ENCODE measurements at places on chromosomes 2 and 18.
A peak's percentile ranks its signal among the peaks of the same experiment; 100 is the strongest.

DNA sequence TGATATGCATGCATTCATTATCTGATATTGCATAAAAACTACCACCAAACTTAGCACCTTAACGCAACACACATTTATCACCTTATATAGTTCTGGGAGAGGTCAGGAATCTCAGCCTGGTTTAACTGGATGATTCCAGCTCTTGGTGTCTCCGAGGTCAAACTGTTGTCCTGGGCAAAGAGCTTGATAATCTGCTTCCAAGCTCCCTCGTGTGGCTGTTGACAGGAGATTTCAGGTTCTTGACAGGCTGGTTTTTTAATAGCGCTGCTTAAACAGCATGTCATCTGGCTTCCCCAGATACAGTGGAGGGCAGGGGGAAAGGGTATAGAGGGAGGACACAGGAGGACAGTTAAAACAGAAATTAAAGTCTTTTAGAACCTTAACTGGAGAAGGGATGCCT, 785.0 kb downstream of the CNTNAP5 start:
- DNase-seq, result no peak

GRCh38 chr2:64179582-64180321, 35.5 kb upstream of the PELI1 start:
- no peak for DNase-seq

DNA sequence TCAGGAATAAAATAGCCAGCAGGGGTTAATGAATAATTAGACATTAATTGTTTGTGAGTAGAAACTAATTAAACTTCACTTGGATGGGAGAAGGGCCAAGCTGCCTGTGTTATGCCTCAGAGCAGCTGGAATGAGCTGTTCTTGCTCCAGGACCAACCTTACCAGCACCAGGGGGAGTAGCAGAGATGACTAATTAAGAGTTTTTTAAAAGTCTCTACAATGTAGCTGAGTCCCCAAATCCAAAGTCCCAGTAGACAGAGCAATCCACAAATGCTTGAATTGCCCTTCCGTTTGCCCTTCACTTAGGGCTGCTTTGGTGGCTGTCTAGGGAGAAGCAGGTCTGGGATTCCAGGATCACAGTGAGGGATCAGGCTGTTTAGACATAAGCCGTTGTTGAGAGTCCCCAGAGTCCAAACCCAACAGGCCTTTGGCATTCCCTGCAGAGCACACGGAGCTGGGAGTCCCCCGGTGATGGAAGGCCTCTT, 59.4 kb downstream of the RHOB start:
- DNase-seq, result no peak

DNA sequence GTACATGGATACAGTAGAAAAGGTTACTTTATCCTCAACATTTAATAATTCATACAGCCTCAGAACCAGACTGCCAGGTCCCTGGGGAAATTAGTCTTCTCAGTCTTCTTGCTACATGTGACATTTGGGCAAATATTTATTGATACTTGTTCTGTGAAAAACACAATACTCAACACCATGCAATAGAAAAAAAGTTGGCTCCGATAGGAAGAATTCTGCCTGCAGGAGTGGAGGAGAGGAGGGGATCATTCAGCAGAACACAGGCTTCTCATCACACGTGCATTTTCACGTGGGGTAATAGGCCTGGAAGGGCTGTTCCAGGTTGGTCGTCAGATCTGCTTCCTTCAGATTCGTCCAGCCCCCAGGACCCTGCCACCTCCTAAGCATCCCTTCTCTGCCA, 58.4 kb upstream of the ACKR3 start:
- DNase-seq, result no peak

- peak; percentile 20 for DNase-seq
Observed at GRCh38 chr2:218962859-218963492, 3.5 kb downstream of the CDK5R2 start.

DNA sequence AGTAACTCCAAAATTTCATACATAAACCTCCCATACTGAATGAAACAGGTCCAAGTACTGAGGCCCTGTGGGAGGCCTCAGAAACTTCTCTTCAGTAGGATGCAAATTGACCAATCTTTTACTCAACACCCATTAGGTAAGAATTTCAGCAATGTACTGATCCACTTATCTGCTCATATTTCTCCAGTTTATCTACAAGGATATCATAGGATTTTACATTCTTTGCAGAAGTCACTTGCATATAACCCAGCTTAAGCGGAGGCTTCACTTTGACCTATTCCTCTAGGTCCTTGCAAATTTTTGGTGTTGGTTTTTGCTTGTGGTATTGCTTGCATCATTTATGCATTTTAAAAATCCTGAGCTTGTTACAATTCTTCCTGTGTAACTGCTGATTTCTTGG, 28.8 kb upstream of the SLC3A1 start:
- DNase-seq, result no peak

DNA sequence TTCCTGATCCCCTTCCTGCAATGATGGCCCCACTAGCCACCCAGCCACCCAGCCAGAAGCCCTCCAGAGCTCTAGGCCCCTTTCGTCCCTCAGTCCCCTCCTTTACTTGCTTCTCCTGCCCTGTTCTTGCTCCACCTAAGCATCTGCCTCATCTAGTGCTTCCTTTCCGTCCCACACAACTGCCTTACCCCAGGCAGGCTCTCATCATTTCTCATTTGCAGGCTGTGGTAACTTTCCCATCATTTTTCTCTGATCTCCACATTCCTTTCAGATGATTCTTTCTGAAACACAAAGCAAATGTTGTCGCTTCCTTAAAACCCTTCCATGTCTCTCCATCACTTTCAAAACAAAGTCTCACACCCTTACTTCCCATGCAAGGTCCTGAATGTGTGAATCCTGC, 459.8 kb downstream of the METTL4 start:
- DNase-seq, result no peak

GRCh38 chr2:216006164-216006663, 7.1 kb downstream of the MREG start:
- peak; percentile 25 for DNase-seq

- DNase-seq, result peak; percentile 10
Observed at GRCh38 chr2:161159456-161160225, 587 bp upstream of the TANK start.

DNA sequence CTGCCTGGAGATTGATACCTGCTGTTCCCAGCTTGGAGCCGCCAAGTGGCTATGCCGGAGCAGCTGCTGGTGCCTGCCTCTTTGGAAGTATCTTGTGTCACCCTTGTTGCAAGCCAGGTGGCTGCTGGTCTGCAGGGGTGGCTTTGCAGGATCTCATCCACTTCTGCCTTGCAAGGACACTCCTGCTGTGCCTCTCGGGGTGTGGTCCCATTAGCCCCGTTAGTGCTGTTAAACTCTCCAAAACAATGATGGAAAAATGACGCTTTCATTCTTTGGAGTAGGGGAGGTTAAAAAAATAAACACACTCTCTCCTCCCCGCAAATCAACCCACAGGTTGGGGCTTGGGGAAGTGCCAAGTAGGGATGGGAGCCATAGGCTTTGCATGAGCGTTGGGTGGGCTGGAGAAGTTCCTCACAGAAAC, 352.8 kb downstream of the RNF144A start:
- DNase-seq, result no peak

DNA sequence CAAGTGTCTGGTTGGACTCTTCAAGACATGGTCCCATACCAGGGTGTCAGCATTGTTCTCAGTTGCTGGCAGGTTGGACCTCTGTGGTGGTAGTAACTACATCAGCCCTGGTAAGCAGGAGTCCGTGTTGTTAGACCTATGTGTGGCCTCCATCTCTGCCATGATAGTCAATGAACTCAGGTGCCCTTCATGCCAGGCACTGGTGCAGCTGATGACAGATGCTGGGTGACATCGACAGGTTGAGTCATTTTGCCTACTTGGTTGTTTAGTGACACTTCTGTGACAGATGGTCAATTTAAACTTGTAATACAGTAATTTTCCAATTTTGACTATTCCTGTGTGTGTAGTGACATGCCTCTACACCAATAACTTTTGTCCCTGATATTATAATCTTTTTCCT, 189.7 kb downstream of the SP3 start:
- DNase-seq, result no peak

- no peak for DNase-seq
Observed at GRCh38 chr2:223696719-223697118, 94.6 kb upstream of the SCG2 start.

GRCh38 chr18:62767836-62768557, 52.7 kb downstream of the PHLPP1 start:
- no peak for DNase-seq

- DNase-seq, result no peak
Observed at GRCh38 chr2:193847991-193848390, 1653.3 kb upstream of the TMEFF2 start.

- peak; percentile 25 for DNase-seq
Observed at GRCh38 chr18:21599585-21600525, 649 bp downstream of the ESCO1 start.

DNA sequence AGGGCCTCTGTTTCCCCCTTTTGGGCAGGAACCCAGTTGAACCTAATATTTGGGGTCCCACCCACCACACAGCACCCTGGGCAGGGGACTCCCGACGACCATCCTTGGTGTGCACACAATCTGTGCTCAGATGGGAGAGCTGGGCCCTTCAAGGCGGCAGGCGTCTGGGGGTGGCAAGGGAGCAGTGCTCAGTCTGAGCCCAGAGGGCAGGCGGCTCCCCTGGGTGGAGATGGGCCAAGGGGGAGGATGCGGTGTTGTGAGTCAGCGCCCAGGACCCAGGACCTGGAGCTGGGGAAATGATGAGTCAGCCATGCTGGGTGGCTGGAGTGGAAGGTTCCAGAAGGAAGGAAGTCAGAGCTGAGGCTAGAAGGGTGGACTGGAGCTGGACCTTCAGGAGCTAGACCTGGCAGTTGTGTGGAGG, 3.8 kb downstream of the PROM2 start:
- no peak for DNase-seq

- DNase-seq, result peak; percentile 57
Observed at GRCh38 chr2:220687231-220687843, 884.8 kb downstream of the EPHA4 start.

- no peak for DNase-seq
Observed at GRCh38 chr2:119719261-119719627, 40.2 kb downstream of the TMEM177 start.

GRCh38 chr18:7871560-7872456, 304.7 kb downstream of the PTPRM start:
- DNase-seq, result no peak

- DNase-seq, result no peak
Observed at GRCh38 chr2:124838406-124838805, 813.3 kb downstream of the CNTNAP5 start.

- DNase-seq, result no peak
Observed at GRCh38 chr2:15756011-15756550, 164.4 kb downstream of the DDX1 start.

DNA sequence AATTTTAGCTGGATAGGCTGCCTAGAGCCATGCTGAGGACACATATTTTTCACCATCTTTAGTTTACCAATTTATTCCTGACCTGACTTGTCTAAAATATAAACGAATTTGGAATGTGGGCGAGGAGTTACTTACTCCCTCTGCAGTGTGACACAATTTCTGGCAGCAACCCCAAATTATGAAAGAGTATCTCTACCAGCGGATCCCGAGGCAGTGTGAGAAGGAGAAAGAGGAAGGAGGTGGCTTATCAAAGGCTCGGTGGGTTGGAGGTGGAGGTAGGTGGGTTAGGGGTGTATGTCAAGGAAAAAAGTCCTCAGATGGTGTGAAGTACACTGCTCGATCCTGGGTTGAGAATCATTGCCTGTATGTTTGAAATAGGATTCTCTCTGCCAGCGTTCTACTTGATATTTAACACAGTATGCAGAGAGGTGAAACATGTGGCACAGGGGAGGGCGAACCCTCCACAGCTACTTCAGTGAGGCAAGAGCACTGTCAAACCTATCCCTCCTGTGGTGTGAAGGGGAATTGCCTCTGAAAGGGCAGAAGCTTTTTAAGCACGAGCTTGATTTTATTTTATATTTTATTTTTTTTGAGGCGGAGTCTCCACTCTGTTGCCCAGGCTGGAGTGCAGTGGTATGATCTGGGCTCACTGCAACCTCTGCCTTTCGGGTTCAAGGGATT, 76.0 kb downstream of the RFTN2 start:
- DNase-seq, result peak; percentile 9

GRCh38 chr2:15939854-15940660, at the start of gene MYCN:
Gene MYCN (plus strand): TSS chr2:15940550. CDS start chr2:15942065, 1,515 bp downstream.
- no peak for DNase-seq

GRCh38 chr2:98827625-98828368, 96.9 kb upstream of the MGAT4A start:
- no peak for DNase-seq

- no peak for DNase-seq
Observed at GRCh38 chr2:108287169-108287568, 1.5 kb upstream of the SULT1C2 start.

DNA sequence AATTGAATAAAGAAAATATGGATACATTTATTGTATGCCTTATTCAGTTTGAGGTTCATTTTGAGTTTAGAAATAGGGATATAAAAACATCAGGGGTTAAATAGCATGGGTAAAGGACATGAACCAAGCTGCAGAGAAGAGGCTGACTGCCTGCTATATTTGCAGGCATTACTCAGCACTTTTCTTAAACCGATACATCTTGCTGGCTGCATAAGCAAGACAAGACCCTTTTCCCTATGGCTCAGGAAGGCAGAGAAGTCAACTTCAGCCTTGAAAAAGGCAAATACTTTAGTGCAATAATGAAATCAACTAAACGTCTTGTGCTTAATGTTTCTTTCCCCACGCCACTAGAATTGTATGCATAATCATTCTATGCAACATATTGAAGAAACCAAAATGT, 36.4 kb downstream of the SCN1A start:
- no peak for DNase-seq

DNA sequence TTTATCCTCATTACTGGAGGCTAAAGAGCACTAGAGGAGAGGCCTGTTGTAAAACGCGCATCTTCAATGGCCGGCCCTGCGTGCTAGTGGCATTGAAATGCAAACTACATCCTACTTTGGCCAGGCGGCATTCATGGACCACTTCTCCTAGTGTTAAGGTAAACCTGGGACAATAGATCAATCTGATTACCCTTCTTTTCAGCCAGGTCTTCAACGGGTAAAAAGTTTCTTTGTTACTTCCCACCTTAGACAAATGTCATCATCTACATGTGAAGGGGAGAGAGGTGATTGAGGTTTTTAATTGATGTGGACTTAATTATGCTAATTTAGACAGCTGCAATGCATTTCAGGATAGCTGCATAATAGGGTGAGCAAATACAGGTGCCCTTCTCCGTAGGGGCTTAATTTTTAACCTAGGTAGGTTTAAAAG, 628.0 kb downstream of the ZEB2 start:
- no peak for DNase-seq

DNA sequence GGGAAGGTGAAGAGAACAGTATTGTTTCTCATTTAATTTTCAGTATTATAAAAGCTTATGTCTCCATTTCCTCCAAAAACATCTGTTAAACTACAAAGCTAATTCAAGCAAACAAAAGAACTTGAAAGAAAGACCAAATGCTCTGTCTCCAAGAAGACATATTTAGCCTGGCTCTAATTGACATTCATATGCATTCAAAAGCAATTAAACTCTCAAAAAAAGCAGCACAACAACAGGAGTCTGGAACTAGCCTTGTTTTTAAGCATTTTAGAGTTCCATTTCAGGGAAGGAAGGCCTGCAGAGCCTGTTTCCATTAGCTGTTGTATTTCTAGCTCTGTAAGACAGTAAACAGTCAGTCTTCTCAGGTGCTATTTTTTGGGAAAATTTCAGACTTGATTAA, 447.9 kb downstream of the TDRD15 start:
- no peak for DNase-seq
